ENCODE measurements at places on chromosomes 1 and 21.

DNA sequence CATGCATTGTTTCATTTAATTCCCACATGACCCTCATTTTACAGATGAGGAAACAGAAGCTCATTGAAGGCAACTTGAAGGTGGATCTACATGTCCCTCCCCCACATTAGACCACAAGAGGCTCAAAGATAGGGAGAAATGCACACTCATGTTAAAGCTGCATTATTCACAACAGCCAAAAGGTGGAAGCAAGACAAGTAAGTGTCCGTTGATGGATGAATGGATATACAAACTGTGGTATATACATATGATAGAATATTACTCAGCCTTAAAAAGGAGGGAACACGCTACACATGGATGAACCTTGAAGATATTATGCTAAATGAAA, 149.7 kb upstream of the JUN start:
- no peak for ATAC-seq

DNA sequence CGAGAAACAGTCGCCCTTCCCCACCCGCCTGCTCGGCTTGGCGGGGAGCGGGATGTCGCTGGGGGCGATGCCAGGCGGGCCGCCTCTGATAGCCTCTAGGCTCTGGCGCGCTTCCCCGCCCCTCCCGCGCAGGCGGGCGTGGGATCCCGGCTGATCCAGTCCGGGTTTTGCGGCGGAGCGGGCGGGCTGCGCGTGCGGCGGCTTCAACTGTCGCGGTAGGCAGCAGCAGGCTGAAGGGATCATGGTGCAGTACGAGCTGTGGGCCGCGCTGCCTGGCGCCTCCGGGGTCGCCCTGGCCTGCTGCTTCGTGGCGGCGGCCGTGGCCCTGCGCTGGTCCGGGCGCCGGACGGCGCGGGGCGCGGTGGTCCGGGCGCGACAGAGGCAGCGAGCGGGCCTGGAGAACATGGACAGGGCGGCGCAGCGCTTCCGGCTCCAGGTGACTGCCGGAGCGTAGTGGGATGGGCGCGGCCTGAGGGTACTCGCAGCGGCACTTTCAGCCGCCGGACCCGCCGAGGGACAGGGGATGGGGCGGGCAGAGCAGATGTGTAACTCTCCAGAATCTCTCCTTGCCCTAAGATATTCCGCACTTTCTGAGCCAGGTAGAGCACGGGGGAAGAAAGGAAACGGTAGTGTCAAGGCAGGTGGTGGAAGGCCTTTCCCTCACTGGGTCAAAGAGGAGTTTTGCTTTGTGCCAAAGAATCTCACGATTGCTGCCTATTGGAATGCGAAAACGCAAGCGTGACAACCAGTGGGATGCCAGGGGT, at the start of gene FAAH:
TSS of gene FAAH (plus strand) at position 210 of the 764 bp plus-strand sequence. CDS start at position 242, 32 bp downstream.
- ATAC-seq: peak; percentile 85

- no peak for ATAC-seq
Observed at GRCh38 chr1:90724926-90725656, 8.0 kb upstream of the BARHL2 start.

GRCh38 chr1:3064296-3064850, 4.6 kb upstream of the PRDM16 start:
- no peak for ATAC-seq

GRCh38 chr1:90717665-90718410, 736 bp upstream of the BARHL2 start:
- no peak for ATAC-seq

GRCh38 chr1:60888126-60888525, 194.2 kb upstream of the NFIA start:
- no peak for ATAC-seq

GRCh38 chr1:168763031-168763430, 34.0 kb upstream of the DPT start:
- ATAC-seq: peak; percentile 100

Measured in esophagus mucosa (tissue), 1 donor.